Daoy (cell line): ENCODE measurements at places on chromosomes 7 and 10. TPM values are rescaled to one million over a fixed set of nuclear protein-coding genes. Genes with fewer than 3 reads are reported as not detected.

The FXYD4 gene
- total RNA-seq = not detected in 2 replicates

The CHST15 gene
- total RNA-seq = 9.5 and 11.8 TPM in 2 replicates

The SMKR1 gene
- 2.2 and 2.7 TPM in 2 replicates for total RNA-seq

The CHN2 gene
- total RNA-seq = 15.3 and 19.8 TPM in 2 replicates

The VGF gene
- 6.5 and 10.3 TPM in 2 replicates for total RNA-seq

The MAGI2 gene
- 0.06 and 0.34 TPM in 2 replicates for total RNA-seq

The AGMO gene
- 0.06 TPM in 1 of 2 replicates, not detected in the other for total RNA-seq

The CDHR1 gene
- total RNA-seq = not detected in 2 replicates

The MKX gene
- 0.39 and 1.6 TPM in 2 replicates for total RNA-seq

The IGFBP3 gene
- 201 and 265 TPM in 2 replicates for total RNA-seq

The VENTX gene
- total RNA-seq = not detected in 2 replicates

The AKR1C8 gene
- not detected in 2 replicates for total RNA-seq

The STRIP2 gene
- 9.2 and 9.6 TPM in 2 replicates for total RNA-seq

The ACTL6B gene
- not detected in 2 replicates for total RNA-seq

The GALNT17 gene
- not detected in 2 replicates for total RNA-seq

The AGR2 gene
- total RNA-seq = not detected in 2 replicates

The SRI gene
- 70.7 and 94.8 TPM in 2 replicates for total RNA-seq

The KCNIP2 gene
- 0.40 TPM in 1 of 2 replicates, not detected in the other for total RNA-seq

The ANLN gene
- total RNA-seq = 460 and 468 TPM in 2 replicates

The CADPS2 gene
- 12.2 and 15.1 TPM in 2 replicates for total RNA-seq

The CLCN1 gene
- total RNA-seq = 0.23 TPM in 1 of 2 replicates, not detected in the other

The SORCS1 gene
- not detected in 2 replicates for total RNA-seq

The SPAM1 gene
- total RNA-seq = not detected in 2 replicates

The CCDC186 gene
- total RNA-seq = 8.4 and 14.1 TPM in 2 replicates

The PALS2 gene
- total RNA-seq = 51.1 and 55.8 TPM in 2 replicates

The DNA2 gene
- total RNA-seq = 24.1 and 36.6 TPM in 2 replicates

The RTKN2 gene
- total RNA-seq = 4.7 and 8.5 TPM in 2 replicates

The GPER1 gene
- 0.40 and 4.5 TPM in 2 replicates for total RNA-seq

The UBN2 gene
- total RNA-seq = 2.1 and 2.9 TPM in 2 replicates

The GBX1 gene
- not detected in 2 replicates for total RNA-seq

The CAV2 gene
- total RNA-seq = 150 and 191 TPM in 2 replicates

The ASZ1 gene
- not detected in 2 replicates for total RNA-seq

The LBX1 gene
- total RNA-seq = 0.06 TPM in 1 of 2 replicates, not detected in the other
